ENCODE measurements at places on chromosomes 6 and 20.

DNA sequence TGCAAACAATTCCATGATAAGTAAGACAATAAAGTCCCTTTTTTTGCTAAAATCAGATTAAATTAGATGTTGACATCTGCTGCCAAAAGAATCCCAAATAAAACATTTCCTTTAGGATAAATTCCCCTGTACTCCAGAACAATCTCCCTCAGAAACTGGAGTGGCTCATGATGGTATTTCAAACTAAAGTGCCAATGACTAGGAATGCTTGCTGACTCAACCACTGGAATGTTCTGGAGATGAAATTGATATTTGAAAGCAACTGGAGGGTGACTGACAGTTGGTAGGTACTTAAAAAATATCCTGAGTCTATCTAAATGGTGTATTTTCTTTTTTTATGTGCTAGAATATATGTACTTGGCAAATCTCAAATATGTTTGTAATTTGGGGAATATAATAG is 350.1 kb upstream of the TSHZ2 start:
- no peak for DNase-seq

DNA sequence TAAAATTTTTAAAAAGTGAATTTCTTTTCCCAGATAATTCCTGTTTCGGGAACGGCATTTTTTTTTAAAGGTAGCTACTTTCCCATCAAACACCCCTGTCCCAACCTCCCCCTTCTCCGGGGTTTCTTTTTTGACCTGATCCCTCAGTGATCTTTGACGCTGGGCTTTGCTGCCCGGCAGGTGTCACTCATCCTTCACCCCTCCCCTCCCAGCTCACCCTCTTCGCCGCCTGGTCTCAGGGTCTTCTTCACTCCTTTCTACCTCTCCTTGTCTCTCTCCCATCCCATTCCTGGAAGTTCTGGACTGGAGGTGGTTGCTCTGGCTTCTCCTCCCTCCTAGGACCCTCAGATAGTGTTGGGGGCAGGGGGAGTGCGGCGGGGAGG is 329 bp upstream of the GPR6 start:
- no peak for DNase-seq

- no peak for DNase-seq
Measured at GRCh38 chr20:62505337-62506045, 29.7 kb upstream of the GATA5 start.

DNA sequence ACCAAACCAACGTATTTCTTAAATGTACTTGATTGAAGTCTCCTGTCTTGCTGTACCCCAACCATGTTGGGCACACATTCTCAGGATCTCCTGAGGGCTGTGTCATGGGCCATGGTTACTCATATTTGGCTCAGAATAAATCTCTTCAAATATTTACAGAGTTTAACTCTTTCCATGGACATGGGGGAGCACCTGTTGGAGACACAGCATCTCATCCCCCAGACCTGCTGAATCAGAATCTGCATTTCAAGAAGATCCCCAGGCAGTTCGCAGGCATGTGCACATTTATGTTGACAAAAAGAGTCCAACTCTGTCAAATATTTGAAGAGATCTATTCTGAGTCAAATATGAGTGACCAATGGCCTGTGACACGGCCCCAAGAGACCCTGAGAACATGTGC is 24.5 kb downstream of the PIGT start:
- DNase-seq = no peak

DNA sequence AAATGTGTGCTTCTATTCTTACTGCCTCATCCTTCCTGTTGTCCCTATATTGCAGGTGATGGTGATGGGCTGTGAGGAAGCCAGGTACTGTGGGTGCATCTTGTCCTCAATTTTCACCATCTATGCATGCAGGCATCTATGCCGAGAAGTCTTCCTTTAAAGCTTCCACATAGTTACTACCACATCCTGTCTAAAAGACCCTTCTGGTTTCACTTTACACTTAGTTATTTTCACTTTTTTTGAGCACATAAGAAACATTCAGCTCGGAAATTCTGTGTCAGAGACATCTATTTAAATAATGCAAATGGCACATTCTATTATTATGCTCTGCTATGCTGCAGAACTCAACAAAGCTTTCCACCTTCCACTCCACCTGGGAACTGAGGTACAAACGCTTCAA is 28.2 kb upstream of the FABP7 start:
- no peak for DNase-seq

- DNase-seq = no peak
Measured at GRCh38 chr6:14542670-14543366, 425.2 kb downstream of the CD83 start.

- DNase-seq = peak; percentile 10
Measured at GRCh38 chr6:26457264-26457805, 420 bp upstream of the BTN2A1 start.

DNA sequence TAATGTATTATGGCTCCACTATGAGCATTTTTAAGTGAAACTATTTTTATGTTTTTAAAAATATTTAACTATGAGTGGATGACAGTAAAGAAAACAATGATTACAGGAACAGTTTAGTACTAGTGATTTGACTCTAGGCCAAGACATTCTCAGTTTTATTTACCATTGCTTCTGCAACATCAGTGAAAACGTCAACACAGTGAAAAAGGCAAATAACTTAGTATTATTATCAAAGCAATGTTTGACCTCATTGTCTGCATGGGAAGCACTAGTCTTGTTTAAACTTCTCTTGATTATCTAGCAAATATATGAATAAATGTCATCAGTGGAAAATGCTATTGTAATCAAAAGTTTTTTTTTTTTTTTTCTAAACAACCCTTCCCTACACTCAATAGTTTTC is 165.0 kb downstream of the HTR1B start:
- DNase-seq = no peak

DNA sequence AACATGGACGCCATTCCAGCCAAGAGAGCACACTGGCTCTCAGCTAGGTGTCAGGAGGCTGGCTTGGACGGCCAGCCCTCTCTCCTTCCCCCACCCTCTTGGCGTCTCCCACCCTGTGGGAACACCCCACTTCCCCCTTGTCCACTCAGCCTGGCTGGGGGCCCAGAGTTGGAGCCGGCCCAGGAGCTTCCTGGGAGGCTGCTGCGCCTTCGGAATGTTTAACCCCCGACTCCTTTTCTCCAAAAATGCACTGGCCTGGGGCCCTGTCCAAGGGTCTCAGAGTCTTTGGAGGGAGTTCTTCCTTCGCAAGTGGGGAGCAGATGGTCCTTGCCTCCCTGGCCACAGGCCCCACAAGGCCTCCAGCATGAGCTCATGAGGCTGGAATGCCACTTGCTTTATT is 4.1 kb downstream of the ADAM33 start:
- DNase-seq = no peak

DNA sequence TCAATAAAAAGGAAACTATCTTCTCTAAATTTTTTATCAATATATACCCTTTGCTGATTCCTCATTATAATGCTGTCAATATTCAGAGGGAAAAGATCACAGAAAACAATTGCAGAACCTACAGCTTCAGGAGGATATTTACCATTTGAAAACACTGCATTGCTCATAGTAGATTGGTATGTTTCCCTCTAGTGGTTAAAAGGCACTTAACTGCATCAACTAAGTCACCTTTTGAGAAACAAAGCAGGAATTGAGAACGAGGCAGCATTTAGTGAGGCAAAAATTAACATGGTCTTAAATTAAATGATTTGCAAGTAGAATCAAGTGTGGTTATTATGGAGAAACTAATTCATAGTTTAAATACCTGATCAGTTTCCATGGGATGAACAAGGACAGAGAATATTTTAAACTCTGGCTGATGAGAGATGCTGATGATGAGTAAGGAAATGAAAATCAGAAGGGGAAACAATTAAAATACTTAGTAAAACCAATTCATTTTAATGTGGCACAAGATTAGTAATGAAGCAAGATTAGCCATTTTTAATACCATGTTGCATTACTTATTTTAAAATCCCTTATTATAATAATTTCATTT is 642.1 kb downstream of the EPHA7 start:
- DNase-seq = no peak

DNA sequence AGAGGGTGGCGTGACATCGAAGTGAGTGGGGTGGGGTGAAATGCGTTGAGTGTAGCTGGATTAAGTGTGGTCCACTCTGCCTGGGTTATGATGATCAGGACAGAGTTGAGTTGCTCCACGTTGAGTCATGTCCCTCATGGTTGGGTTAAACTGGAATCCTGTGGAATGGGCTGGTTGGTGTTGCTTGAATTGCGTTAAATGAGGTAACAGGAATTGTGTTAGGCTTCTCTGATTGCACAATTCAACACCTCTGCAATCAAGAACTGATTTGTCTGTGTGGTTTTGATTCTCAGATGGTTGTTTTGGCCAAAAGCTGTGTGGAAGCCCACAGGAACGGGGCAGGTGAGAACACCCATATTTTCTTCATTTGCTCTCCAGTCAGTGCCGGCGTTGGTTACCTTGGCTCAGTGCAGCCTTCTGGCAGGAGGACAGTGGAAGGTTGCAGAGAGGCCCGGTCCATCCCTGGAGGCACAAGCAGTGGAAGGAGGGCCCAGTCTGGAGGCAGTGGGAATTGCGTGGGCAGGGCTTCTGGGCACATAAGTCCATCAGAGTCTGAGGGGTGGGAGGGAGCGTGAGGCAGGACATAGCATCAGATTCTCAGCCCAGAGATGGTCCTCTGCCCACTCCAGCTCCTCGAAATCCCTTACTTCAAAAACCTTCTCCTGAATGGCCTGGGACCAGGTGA is 11.6 kb downstream of the NOTCH4 start:
- DNase-seq = no peak

DNA sequence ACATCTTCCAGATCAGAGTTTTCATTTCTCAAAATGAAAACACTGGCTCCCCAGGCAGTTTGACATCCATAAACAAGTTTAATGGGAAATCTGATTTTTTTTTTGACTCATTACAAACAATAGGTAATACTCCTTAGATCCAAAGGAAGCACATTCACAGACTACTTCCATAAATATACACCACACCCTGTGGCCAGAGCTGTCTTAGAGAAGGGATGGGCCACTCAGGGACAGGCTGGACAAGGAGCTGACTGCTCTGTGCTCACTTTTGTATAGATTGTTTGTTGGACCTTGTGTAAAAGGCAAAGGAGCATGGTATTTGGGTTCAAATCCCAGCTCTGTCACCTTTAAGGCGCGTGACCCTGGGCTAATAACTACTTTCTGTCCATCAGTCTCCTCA is 12.8 kb upstream of the DDO start:
- no peak for DNase-seq

DNA sequence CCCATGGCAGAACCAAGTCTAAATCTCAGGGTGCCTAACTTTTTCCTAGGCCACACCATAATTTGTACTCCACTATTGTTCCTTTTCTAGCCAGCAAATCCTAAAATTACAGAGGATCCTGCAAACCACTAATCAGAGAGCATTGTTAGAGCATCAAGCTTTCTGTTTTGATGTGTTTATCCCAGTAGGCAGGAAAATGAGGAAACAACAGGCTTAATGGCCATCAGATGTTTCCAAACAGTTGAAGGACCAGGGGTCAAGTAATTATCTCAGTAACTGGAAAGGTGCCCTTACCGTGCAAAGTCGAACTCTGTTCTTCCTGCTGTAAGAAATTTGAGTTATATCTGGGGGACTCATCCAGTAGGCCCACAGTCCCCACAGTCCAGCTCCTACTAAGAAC is 58.7 kb downstream of the RALY start:
- no peak for DNase-seq

DNA sequence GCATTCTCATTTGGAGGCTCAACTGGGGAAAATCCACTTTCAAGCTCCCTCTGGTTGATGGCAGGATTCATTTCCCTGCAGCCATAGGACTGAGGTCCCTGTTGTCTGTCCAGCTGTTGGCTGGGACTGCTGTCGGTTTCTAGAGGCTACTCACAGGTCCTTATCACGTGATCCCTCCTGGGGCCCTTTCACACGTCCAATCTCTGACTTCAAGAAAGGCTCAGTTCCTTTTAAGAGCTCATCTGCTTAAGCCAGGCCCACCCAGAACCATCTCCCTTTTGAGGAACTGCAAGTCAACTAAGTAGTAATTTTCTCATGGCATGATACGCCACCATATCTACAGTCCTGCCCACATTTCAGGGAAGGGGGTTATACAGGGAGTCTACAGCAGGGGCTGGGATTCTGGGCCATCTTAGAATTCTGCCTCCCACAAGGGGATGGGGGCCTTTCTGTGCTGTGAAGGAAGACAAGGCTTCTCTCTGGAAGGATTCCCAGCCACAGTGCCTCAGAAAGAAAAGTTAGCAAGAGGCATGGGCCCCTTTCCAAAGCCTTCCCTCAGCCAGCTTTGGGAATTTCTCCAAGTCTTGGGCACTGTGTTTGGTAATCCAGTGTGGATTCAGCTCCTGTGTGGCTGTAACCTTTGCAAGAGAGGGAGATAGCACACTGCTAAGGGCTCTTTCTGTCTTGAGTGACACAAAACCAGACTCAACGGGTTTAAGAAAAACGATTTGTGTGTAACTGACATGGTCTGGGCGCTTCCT is 66.4 kb downstream of the CTCFL start:
- no peak for DNase-seq

- no peak for DNase-seq
Measured at GRCh38 chr6:157080986-157081391, 242.3 kb downstream of the TMEM242 start.

DNA sequence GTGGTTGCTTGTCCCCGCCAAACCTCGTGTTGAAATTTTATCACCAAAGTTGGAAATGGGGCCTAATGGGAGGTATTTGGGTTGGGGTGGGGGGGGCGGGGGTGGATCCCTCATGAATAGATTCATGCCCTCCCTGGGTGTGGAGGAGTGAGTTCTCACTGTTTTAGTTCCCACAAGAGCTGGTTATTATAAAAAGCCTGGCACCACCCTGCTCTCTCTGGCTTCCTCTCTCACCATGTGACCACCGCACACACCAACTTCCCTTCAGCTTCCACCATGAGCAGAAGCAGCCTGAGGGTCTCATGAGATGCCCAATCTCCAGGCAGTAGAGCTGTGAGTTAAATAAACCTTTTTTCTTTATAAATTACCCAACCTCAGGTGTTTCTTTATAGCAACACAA is 111.3 kb downstream of the PRDM1 start:
- DNase-seq = no peak

DNA sequence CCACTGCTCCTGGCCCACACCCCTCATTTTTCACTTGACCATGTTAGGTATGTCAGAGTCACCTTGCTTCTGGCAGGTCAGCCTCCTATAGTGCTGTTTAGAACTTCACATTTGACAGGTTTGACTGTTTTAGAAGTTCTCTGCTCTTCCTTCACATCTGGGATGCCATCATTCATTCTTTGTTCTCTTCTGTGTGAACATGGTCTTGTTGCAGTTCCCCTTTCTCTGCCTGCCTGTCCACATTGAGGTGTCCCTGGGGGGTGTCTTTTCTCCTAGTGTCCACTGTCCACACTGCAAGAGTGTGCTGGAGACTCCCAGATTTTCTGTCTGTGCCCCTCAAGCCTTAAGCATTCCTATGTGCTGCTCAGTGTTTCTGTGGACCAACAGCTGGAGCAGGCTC is 89.5 kb downstream of the JARID2 start:
- DNase-seq = no peak

- DNase-seq = peak; percentile 2
Measured at GRCh38 chr6:164749221-164750064, 560.0 kb downstream of the C6orf118 start.

- no peak for DNase-seq
Measured at GRCh38 chr6:76633259-76633658, 560.8 kb upstream of the IMPG1 start.

GRCh38 chr20:47546184-47547033 is 44.7 kb downstream of the NCOA3 start:
- DNase-seq = no peak

Measured in A549 (cell line).